Esophagus squamous epithelium (tissue), 5 donors: ENCODE measurements at places on chromosomes 6 and 20. TPM values are rescaled to one million over a fixed set of nuclear protein-coding genes. Genes with fewer than 3 reads are reported as not detected.

Gene XKR7
- not detected for total RNA-seq

Gene VARS2
- total RNA-seq: 33.6 TPM

Gene FOXC1
- 3.9 TPM for total RNA-seq

- no peak for DNase-seq
Observed at GRCh38 chr20:5627463-5628050, 122.6 kb upstream of the SHLD1 start.

DNA sequence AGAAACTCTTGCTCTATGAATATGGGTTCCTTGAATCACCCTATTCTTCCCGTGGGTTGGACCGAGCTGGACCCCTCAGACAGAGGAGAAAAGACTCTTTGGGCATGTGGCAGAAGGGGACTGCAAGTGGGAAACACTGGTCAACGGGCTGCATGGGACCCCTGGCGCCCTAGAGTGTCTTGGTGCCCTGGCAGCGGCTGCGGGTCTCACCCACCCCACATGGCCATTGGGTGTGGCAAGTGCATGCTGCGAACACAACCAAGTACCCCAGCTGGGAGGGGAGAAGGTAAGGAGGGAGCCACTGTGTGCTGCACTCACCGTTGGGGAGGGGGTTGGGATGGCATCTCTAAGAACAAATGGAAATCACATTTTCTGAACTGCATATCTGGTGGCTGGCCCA, 438.8 kb upstream of the EYS start:
- no peak for DNase-seq

DNA sequence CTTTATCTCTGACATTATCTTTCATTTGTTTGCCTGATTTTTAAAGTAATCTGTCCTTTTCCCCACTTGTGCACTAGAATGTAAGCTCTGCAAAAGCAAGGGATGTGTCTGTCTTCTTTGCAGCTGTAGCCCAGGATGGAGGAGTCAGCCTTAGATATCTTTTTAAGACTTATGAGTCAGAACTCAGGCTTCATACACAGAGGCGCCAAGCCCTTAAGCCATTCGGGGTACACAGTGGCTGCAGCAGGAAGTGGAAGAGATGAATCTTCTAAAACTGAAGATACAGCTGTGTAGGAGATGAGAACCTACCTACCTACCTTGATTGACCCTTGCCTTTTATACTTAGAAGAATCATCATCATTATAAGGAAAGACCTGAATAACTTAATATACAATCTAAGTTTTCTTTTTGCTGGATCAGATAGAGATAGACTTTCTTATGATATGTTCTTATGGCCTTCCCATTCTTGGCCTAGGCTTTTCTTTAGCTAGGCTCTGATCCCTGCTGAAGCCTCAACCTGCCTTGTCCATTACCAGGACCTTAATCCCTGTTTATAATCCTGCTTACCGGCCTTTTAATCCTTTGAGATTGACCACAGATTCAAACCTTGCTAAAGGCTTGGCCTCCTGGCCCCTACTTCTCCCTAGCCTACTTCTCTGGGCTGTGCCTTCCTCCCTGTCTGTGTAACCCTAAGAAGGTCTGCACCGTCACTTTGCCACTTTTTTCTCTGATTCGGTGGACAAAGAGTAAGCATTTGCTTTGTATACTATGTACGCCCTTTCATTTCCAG, 304.5 kb downstream of the PRL start:
- DNase-seq: no peak

GRCh38 chr6:34531580-34532201, 24.4 kb downstream of the SPDEF start:
- DNase-seq: no peak

DNA sequence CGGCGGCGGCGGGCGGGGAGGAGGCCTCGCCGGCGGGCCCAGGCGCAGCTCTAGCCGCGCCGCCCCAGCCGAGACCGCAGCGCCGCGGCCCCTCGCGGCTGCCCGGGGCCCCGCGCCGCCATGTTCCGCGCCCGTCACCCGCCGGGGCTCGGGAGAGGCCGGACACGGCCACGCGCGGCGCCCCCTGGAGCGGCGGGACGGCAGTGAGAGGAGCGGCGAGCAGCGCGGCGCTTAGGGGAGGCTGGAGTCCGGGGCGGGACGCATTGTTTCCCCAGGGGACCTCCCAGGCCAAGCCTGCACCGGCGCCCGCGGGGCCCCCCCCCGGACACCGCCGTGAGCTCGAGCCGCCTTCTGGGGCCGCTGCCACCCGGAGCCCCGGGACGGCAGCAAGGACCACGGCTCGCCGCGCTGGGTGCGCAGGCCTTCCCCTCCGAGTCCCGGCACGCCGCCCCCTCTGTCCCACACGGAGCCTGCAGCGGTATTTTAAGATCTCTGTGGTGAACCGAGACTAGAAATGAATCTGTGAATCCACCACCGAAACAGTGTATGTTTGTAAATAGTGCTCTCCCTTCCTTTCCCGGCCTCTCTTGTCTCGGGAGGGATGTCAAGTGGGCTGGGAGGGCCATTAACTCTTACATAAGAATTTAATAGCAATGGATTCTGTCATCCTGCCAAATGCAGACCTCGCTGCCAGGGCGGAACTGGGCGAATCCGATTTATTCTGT, 424 bp upstream of the KIF13A start:
- peak; percentile 8 for DNase-seq
